ENCODE measurements at places on chromosomes 4 and X.

- DNase-seq = no peak
Observed at GRCh38 chr4:173490817-173491528, 39.1 kb downstream of the HAND2 start.

DNA sequence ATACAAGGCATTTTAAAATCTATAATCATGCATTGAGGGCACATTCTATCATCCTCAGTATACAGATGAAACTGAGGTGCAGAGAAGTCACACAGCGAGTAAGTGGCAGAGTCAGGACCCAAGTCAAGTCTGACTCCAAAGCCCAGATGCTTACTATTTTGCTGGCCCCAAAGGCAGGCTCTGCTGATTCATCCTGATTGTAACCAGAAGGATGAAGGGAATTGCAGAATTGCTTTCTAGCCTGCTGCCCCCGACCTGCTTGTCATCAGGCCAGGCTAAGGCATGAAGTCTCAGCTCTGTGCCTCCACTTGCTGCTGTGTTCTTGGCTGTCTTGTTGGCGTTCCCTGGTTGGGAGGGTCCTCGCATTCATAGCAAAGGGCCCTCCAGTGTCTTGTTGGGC, 62.7 kb downstream of the SLC9A6 start:
- no peak for DNase-seq

GRCh38 chr4:26812049-26812714, 48.5 kb upstream of the STIM2 start:
- no peak for DNase-seq

- no peak for DNase-seq
Observed at GRCh38 chr4:168587411-168588125, 90.7 kb downstream of the PALLD start.

DNA sequence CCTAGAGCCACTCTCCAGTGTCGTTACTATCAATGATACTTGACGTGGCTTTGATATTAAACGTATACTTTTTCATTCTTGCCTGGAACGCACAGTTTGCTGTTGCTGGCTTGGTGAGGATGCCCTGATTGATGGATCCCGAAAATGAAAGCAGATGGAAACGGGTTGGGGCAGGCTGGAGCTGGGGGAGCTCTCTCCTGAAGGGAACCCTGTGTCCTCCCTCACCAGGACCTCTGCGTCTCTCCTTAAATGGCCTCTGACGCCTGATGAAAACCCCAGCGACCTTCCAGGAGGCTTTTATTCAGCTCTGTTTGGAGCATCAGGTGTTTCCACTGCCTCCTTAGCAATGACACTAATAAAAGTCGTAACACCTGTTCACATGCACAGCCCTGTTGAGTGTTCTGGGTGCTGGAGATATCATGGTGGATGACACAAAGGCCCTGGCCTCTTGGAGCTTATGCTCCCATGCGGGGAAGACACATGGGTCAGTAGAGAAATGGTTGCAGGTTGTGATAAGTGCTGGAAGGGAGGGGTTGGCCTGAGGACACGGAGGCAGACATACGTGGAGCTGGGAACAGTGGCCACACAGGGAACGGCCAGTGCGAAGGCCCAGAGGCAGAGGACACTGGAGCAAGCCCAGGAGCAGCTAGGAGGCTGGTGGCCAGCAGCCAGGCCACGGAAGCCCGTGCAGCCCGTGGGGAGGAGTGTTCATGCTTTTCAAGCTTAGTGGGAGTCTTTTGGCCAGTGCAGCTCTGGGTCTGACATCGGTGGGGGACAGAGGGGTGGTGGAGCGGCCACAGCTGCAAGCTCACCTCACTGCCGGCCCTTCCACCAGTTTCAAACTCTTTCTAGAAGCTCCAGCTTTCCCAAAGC, 7.5 kb downstream of the MSANTD1 start:
- DNase-seq = no peak

- DNase-seq = no peak
Observed at GRCh38 chr4:27020203-27020602, 159.6 kb downstream of the STIM2 start.

DNA sequence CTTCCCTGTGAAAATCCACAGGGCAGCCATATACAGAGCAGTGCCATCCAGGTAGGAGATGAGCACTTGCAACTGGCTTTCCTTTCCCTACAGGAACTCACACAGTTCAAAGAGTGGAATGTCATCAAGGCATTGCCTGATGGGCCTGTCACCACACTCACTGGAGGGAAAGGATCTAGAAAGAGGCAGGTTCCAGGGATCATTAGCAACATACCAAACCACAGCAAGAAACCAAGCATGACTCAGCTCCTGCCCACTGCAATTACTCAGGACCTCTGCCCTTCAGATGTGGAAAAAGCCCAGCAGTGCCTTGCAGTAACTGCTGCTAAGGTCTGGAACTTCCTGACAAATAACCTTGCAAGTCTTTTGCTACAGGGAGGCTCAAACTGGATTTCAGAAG, 101.2 kb downstream of the ZNF674 start:
- DNase-seq = no peak

- no peak for DNase-seq
Observed at GRCh38 chr4:130172156-130172555, 1076.2 kb downstream of the C4orf33 start.

GRCh38 chr4:22238742-22239141, 277.1 kb downstream of the ADGRA3 start:
- DNase-seq = no peak

- no peak for DNase-seq
Observed at GRCh38 chr4:139202991-139203390, 26.0 kb upstream of the ELF2 start.

- no peak for DNase-seq
Observed at GRCh38 chr4:101823864-101824263, 33.3 kb downstream of the BANK1 start.

- DNase-seq = no peak
Observed at GRCh38 chr4:64271601-64272081, 137.6 kb downstream of the TECRL start.

DNA sequence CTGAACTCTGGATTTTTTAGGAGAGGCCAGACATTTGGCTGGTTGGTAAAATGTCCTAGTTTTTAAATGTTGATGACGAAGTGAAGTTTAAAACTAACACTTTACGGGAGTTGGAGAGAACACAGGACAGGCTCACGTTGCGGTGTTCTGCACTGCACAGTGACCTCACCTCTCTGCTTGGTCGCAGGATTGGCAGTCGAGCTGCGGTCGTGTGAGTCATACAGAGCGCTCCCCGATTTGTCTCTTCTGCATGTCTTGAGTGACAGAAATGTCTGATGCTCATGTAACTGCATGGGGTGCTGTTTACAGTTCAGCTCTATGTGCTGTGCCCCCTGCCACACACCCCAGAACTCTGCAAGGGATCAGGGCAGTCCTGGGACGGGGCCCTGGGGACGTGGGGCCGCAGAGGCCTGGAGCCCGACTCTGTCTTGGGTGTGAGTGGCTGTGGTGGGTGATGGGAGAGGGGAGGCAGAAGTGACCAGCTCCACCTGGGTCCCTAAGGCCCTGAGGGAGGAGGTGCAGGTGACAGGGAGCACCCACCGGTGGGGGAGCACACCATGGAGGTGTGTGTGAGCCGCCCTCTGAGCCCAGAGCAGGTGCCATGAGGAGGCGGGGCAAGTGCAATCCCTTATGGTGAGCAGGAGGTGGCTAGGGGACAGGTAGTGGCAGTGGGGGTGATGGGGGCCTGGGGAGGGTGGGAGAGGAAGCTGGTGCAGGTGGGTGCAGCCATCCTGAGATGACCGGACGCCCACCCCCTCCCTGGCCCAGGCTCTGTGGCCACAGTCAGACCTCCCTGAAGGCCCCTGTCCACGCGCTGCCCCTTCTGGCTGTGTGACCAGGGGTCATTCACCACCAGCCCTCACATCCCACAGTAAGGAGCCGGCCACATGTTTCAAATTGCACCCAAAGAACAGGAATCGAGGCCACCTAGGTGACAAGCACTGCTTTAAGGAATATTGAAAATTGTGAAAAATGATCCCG, 77.9 kb upstream of the ADRA2C start:
- no peak for DNase-seq

- DNase-seq = peak; percentile 57
Observed at GRCh38 chrX:47637546-47638195, 7.9 kb upstream of the CFP start.

DNA sequence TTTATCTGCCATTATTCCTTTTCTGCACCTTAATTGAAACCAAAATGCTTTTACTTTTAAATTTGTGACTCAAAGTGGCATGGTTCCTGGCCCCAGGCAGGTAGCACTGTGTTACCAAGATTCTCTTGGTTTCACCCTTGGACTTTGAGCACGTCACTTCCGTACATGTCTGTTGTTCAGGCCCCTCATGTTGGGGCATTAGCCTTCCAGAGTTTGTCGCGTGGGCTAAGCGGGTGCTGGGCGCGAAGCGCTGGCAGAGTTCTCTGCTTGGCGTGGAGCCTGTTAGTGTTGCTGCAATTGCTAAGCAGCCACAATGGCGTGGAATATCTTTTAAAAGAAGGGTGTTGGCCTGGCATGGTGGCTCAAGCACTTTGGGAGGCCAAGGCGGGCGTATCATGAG, 14.0 kb upstream of the TADA2B start:
- no peak for DNase-seq

DNA sequence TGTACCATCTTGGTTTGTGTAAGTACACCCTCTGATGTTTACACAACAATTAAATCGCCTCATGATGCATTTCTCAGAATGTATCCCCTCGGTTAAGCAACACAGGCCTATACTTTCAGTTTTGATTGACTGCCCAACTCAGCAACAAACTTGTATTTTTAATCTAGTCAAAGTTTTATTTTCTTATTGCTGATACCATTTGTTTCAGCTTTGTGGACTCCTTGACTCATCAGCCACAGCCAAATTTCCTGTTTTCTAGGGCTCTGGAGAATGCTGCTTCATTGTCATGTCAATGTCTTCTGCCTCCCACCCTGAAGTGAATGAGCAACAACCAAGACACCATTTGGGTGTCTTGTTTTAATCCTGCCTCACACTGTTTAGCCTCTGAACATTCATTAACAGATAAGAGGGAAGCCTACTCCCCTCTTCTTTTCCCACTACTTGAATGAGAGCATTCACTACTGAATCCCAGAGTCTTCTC, 14.0 kb downstream of the BBS12 start:
- no peak for DNase-seq

GRCh38 chr4:148834804-148835631, 392.8 kb upstream of the NR3C2 start:
- DNase-seq = no peak

DNA sequence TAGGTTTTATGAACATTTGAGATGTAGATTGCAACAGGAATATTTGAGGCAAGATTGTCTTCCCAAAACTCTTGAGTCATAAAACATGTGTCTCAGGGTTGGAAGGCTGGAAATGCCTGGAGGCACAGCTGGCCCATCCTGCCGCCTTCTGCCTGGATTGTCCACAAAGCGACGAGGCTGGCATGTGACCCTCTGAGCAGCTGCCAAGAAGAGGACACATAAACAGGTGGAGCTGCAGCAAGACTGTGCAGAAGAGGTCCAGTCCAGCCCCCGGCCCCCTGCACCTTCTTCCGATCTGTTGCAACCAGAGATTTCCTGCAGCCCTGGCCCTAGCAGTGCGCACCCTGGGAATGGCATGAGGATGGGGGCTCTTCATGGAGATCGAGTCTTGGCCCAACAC, 101.9 kb upstream of the BCOR start:
- no peak for DNase-seq
